SW 1271 (cell line): ENCODE measurements at places on chromosomes 5 and 9.

GRCh38 chr9:120531683-120532300 lies 48.2 kb downstream of the CDK5RAP2 start:
- no peak for DNase-seq

GRCh38 chr9:71681708-71682272 lies 86.5 kb downstream of the CEMIP2 start:
- peak; percentile 10 for DNase-seq

DNA sequence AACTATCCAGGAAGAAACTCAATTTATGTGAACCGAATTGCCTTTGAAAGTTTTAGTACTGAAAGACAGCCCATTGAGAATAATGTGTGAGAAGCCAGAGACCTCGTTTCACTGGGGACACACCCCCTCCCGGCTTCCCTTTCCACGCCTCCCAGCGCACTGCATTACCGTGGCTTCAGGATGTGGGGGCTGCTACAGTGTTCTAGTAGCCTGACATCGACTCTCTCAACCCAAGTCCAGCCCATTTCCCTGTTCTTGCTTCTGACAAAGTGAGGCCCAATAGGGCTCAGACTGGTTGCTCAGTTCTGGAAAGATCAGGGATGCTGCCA lies 3.5 kb downstream of the PAX5 start:
- DNase-seq: no peak

GRCh38 chr5:56202483-56202882 lies 30.6 kb downstream of the ANKRD55 start:
- no peak for DNase-seq

DNA sequence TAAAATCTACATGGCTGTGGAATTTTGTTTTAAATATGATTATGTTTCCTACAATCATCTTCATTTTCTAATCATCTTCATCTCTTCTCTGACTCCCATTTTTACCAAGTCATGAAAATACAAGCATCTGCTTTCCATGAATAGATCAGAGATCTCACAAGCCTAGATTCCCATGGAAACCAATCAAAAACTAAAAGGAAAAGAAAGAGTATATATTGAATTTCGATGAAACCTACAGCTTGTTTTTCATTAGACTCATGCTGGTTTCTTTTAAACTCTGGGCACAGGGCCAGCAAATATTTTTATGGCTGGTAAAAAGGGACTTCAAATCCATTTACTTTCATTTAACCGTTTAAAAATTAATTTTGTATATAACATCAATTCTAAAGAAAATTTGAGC lies 51.2 kb downstream of the INVS start:
- DNase-seq: no peak

DNA sequence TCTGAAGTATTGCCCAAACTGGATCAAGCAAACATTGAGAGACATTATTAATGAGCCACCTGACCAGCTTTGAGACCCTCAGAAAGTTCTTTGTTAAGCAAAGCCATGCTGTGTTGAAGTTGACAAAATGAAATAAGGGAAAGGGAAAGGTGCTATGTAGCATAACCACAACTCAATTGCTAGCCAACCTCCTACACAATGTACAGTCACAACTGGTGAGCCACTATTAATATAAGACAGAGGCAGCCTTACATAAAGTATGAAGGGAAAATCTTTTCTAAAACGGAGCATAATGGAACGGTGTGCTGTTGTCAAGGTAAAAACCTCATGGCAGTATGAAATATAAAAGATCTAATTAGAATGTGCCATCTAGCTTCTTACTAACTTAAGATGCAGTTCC lies 375.8 kb upstream of the ST8SIA4 start:
- DNase-seq: no peak

DNA sequence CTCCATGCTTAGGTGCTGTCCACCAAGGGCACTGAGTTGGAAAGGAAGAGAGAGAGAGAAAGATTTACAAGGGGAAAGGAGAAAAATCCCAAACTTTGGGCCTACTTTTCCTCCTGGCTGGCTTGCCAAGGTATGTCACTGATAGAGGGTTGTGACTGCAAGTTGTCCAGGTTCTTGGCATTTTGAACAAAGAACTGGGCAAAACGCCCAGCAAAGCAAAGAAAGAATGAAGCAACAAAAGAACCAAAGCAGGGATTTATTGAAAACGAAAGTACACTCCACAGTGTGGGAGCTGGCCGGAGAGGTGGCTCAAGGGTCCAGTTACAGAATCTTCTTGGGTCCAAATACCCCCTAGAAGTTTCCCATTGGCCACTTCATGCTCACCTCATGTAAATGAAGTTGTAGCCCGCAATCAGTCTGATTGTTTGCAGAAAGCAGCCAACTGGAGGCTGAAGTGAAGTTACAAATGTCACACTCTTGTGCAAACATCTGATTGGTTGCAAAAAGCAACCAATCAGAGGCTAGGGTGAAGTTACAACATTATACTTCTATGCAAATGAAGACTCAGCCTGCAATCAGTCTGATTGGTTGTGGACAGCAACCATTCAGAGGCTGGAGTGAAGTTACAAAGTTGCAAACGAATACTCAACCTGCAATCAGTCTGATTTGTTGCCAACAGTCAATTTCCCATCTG lies 263.5 kb downstream of the YTHDC2 start:
- DNase-seq: no peak

DNA sequence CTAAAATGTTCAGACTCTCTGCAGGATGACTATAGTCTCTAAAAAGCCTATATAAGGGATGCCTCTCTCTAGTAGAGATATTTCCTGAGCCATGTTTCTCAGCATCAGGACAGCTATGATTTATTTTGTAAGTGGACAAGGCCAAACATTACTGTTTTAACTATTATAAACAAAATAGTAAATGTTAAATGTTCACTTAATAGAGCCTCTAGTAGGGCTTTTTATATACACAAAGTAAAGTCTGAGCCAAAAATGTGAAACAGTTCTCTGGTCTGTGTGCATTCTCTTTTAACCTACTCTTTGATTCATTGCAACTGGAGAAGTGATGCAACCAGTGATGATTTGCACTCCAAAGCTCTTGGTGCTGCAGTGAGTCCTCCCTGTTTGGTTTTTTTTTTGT lies 220.5 kb downstream of the GDNF start:
- no peak for DNase-seq

- DNase-seq: no peak
Observed at GRCh38 chr9:83508067-83508466, 30.1 kb downstream of the FRMD3 start.
